ENCODE measurements at places on chromosomes 5 and 9. TPM values are rescaled to one million over a fixed set of nuclear protein-coding genes. Genes with fewer than 3 reads are reported as not detected.

DNA sequence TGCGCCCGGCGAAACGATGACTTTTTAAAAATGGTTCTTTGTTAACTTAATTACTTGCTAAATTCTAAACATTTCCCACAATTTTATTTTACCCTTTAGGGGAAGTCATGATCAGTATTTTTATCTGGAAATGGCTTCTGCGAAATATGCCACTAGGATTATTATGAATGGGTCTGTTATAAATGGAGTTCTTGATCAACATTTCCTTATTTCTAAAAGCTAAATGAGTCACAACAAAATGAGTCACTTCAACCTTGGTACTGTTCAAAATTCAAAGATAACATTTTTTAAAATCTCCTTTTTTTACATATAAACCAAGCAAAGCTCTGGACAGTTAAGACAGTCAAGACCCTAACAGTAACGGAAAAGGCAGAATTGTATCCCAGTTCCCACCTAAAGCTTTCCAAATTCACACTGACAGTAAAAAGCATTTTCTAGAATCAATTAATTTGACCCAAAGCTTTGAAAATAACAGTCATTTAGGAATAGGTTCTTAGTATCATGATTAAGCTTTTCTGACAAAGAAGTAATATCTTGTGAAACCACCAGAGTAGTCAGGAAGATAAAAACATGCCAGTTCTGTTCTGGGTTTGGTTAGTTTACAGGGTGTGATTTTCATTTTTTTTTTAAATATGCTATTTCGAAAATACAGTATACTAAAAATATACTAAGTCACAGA is 81.7 kb downstream of the LHFPL2 start:
- DNase-seq, result no peak

DNA sequence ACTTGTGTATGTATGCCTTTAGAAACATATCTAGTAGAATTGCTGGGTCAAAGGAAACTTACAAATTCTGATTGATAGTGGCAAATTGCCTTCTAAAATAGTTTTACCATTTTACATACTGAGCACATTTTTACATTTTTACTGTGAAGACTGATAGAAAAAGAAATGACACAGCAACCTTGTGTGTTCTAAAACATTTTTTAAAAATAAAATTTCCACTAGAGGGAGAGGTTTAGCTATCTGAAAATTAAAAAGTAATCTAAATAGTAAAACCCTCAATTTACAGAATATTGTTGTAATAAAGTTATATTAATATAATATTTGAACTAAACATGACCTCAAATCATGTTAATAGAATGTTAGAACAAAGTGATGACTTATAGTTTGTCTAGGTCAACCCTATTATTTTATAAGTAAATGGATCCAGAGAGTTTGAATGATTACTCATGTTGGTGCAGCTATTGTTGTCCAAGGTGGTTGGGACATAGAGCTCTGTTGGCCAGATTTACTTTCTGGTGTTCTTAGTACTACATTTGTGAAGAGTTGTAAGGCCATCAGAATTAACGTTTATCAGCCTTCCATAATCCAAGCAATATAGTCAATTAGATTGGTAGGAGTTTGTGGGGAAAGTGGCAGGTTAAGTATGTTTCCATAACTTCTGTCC is 17.2 kb downstream of the CENPP start:
- no peak for DNase-seq

REEP5 gene
- 18.5 TPM for total RNA-seq

TEX48 gene
- total RNA-seq, result not detected

GRCh38 chr5:98349251-98349989 is 424.0 kb upstream of the RGMB start:
- no peak for DNase-seq

GRCh38 chr9:82777366-82777765 is 285.6 kb downstream of the RASEF start:
- DNase-seq, result no peak

SGTB gene
- 30.2 TPM for total RNA-seq

PLEKHG4B gene
- total RNA-seq, result not detected

ACOT12 gene
- total RNA-seq, result not detected

- no peak for DNase-seq
Measured at GRCh38 chr9:113153599-113153998, 2.8 kb downstream of the SLC31A2 start.

- DNase-seq, result no peak
Measured at GRCh38 chr5:119095611-119096010, 24.7 kb downstream of the DMXL1 start.

GRCh38 chr5:59562756-59563389 is 330.7 kb downstream of the PDE4D start:
- DNase-seq, result no peak

Measured in MG63 (cell line).